ENCODE measurements at places on chromosomes 12 and 14. TPM values are rescaled to one million over a fixed set of nuclear protein-coding genes. Genes with fewer than 3 reads are reported as not detected.

DNA sequence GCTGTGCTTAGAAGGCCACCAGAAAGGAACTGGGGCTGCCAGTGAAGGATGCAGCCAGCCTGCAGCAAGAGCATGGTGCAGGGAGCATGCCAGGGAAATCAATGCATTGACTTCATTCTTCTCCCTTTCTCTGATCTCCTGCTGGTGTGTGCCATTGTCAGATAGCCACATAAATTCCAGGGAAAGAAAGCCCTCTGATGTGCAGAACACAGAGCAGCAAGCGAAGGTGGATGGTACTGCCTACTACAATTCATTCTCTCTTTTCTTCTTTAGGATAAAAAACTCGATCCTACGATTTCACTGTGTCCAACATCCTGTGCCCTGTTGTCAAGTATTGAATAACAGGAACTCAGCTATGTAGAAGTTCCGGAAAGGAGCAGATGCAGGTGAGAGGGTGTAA, 446.7 kb upstream of the TMEM132C start:
- H3K27me3 ChIP-seq = peaks cover 17% of the 10 kb centered on the region
- H3K4me3 ChIP-seq = no peak overlapping the region
- no peak for DNase-seq
- H3K4me1 ChIP-seq = no peaks in the 10 kb centered on the region
- H3K36me3 ChIP-seq = peaks cover 63% of the 10 kb centered on the region

SSPN gene
- total RNA-seq = 2.5 TPM

DNA sequence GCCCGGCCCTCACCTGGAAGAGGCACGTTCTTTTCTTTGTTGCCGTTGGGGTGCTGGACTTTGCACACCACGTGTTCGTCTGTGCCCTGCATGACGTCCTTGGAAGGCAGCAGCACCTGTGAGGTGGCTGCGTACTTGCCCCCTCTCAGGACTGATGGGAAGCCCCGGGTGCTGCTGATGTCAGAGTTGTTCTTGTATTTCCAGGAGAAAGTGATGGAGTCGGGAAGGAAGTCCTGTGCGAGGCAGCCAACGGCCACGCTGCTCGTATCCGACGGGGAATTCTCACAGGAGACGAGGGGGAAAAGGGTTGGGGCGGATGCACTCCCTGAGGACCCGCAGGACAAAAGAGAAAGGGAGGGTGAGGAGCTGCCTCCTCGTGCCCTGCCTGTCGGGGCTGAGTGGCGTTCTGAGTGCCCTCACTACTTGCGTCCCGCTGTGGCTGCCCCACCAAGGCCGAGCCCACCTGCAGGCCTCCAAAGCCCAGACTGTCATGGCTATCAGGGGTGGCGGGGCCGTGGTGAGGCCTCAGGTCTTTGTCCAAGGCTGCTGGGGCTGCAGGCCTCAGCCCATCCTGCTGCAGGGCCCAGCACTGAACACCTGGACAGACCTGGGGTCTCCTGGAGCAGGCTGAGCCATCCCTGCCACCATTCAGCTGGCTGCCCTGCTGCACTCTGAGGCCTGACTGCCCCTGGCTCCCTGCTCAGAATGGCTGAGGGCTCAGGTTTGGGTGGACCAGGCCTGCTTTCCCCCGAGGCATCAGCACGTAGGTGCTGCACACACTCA, 329.7 kb downstream of the TMEM121 start:
- H3K27me3 ChIP-seq = peaks cover 12% of the 10 kb centered on the region
- peaks cover 46% of the 10 kb centered on the region for H3K36me3 ChIP-seq
- no peaks in the 10 kb centered on the region for H3K4me1 ChIP-seq
- no peak overlapping the region for H3K4me3 ChIP-seq
- no peak for DNase-seq
- H3K27ac ChIP-seq = no peak overlapping the region

- no peak overlapping the region for H3K4me3 ChIP-seq
- H3K4me1 ChIP-seq = 0 out of 2 replicates have a peak, but pooled peaks cover 8% of the 10 kb centered on the region
- DNase-seq = no peak
- peaks cover 2% of the 10 kb centered on the region for H3K36me3 ChIP-seq
- no peaks in the 10 kb centered on the region for H3K27me3 ChIP-seq
- H3K27ac ChIP-seq = no peak overlapping the region
Observed at GRCh38 chr14:28303248-28303647, 463.3 kb upstream of the FOXG1 start.

All from WTC11 (cell line).